ENCODE measurements at places on chromosomes 3 and 15.
A peak's percentile ranks its signal among the peaks of the same experiment; 100 is the strongest.

DNA sequence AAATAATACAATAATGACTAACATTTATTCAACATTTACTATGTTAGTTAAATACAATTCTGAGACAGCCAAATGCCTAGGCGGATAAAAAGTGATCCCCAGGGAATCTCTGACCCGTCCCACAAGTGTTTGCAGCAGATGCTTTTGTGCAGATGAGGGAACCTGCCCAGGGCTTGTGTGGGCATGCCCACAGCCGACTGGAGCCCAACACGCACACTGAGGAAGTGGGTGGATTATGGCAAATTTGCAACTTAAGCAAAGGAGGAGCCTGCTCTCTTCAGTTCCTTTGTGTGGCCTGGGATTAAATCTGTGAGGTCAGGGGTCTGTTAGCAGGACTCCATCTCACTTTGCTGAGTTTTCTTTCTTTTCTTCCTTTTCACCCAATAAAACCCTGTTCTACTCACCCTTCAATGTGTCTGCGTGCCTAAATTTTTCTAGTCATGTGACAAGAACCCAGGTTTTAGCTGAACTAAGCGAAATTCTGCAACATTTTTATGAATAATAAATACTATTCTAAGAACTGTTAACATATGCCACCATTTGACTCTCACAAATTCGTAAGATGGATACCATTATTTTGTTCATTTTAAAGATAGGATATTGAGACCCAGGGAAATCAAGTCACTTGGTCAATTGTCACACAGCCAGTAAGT lies 13.9 kb upstream of the RTP1 start:
- DNase-seq: no peak

DNA sequence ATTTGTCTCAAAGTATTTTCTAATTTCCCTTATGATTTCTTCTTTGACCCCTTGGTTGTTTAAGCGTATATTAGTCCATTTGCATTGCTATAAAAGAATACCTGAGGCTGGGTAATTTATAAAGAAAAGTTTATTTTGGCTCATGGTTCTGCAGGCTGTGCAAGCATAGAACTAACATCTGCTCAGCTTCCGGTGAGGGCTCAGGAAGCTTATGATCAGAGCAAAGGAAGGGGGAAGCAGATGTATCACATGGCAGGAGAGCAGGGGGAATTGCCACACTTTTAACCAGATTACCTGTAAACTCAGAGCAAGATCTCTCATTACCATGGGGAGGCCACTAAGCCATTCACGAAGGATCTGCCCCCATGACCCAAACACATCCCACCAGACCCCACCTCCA lies 148.2 kb downstream of the PDE8A start:
- no peak for DNase-seq

GRCh38 chr3:13343601-13344000 lies 76.5 kb downstream of the NUP210 start:
- DNase-seq: no peak

DNA sequence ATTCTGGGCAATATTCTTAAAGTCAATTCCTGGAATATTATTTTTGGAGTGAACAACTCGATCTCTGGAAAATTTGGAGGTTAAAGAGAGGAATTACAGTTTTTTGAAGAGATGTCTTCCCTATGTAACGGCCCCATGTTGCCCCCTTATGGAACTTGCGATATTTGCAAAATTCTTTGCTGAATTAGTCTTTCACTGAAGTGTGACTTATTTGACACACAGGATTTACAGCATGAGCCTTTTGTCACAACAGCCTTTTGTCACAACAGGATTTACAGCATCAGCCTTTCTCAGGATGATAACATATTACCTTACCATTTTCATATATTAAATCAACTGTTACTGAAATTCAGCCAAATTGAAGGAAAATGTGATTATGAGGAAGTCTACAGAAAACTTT lies 37.8 kb upstream of the SPTSSB start:
- no peak for DNase-seq

GRCh38 chr15:65460741-65461347 lies 38.1 kb upstream of the IGDCC4 start:
- DNase-seq: peak; percentile 30

DNA sequence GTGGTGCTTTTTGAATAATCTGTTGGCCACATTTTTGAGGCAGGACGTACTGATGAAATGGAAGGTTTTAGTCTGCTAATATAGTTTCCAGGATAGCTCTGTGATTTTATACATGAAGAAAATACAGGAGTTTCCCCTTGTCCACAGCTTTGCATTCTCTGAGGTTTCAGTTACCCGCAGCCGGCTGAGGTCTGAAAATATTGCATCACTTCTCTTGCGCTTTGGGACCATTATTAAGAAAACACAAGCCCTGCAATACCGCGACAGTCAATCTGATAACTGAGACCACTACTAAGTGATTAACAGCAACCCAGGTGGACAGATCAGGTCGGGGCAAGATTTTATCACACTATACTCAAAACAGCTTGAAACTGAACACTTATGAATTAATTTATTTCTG lies 33.0 kb downstream of the BLM start:
- peak; percentile 32 for DNase-seq

- DNase-seq: no peak
Observed at GRCh38 chr3:109631897-109632296, 294.6 kb upstream of the DPPA4 start.

DNA sequence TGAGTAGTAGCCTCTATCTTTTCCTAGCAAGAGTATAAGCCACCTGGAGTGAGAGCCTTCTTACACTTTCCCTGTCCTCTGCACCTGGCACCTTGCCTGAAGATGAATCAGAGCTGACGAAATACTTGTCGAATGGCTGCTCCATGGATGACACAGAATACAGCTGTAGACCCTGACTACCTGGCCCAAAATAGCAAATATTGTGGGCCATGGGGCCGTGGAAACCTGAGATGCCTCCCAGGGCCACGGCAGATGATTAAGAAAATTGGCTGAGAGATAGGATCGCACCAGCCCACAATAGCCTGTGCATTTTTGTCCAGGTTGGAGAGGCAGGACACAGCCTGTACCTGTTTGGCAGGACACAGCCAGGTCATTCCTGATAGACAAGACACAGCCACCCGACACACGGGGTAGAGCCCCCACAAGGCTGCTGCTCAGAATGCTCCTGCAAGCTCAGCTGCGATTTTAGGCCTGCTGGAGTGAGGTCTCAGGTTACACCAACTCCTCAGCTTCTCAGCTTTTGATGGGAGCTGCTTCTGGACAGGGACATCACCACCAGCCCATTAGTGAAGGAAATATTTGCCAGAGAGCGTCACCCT lies 22.9 kb upstream of the TPM1 start:
- DNase-seq: no peak
